G401 (cell line): ENCODE measurements at places on chromosomes 11 and 22. TPM values are rescaled to one million over a fixed set of nuclear protein-coding genes. Genes with fewer than 3 reads are reported as not detected.

GRCh38 chr11:129249923-129250322 is 57.8 kb upstream of the ARHGAP32 start:
- no peak for DNase-seq

GRCh38 chr22:42286205-42286604 is 15.8 kb upstream of the TCF20 start:
- no peak for DNase-seq

GRCh38 chr11:13333456-13333957 is 55.9 kb downstream of the BMAL1 start:
- DNase-seq, result no peak

DNA sequence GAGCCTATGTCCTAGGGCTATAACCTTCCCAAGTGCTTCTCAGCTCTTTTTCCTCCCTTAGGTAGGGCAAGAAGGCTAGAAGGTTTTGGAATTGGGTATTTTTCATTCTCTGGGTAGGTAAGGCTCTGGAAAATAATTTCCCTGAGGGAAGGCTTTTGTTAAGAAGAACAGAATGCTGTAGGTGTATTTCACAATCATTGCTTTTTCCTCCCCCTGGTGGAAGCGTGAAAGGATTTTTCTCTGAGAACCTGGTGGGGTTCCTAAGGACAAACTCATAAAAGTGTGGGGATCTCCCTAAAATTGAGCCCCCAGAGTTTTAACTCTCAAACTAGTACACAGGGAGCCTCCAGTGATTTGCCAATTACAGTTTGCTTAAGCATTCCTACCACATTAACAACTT is 41.1 kb upstream of the NARS2 start:
- DNase-seq, result no peak

DGAT2 gene
- total RNA-seq, result 94.6 and 105 TPM in 2 replicates

- DNase-seq, result no peak
Measured at GRCh38 chr11:122404571-122404970, 251.0 kb upstream of the UBASH3B start.

DNA sequence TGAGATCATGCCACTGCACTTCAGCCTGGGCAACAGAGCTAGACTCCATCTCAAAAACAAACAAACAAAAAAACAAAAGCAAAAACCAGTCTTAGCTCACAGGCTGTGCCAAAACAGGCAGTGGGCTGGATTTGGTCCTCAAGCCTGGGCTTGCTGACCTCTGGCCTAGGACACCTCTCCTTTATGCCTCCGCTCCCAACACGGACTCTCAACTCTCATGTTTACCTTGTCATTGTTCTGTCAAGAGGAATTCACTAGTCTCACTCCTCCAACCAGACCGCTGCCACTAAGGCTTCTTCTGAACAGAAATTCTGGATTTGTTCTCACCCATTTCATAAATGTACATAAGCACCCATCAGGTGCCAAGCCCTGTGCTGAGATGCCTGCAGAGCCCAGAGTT is 42.6 kb downstream of the FAM83F start:
- DNase-seq, result no peak

TSSK2 gene
- not detected in 2 replicates for total RNA-seq
